Stimulated activated CD8-positive, alpha-beta memory T cell treated with anti-CD3 and anti-CD28 coated beads, Interleukin-2, amount 100 ng/mL, for 48 hours (primary cell): ENCODE measurements at places on chromosomes 7 and 10.
A peak's percentile ranks its signal among the peaks of the same experiment; 100 is the strongest.

GRCh38 chr7:1886361-1887064, 216.4 kb downstream of the ELFN1 start:
- no peak for DNase-seq

GRCh38 chr10:945778-946177, 14.3 kb upstream of the LARP4B start:
- DNase-seq: no peak

- peak; percentile 37 for DNase-seq
Observed at GRCh38 chr7:77537136-77537777, at the start of gene PTPN12. Gene PTPN12 (plus strand): TSS chr7:77537295. CDS start chr7:77537547, 252 bp downstream.

- no peak for DNase-seq
Observed at GRCh38 chr10:131076356-131076755, 235.2 kb downstream of the TCERG1L start.

- no peak for DNase-seq
Observed at GRCh38 chr10:88361494-88361893, 221.6 kb downstream of the RNLS start.

DNA sequence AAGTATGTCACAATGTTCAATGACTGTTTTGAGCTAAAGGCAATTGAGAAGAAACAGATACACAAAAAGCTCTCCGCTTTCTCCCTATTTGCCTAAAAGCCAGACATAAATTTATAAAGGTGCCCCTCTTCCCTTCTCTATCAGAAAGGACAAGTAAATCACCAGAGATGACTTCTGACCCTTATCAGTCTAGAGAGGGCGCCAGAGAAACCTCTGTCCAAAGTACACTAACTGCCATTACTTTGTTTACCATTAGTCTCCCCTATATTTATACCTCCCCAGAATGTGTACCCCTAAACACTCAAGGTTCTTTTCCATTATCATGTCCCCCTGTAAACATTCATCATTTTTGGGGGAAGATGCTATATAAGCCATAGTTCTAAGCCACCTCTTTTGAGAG, 49.3 kb downstream of the TPK1 start:
- DNase-seq: no peak

- DNase-seq: no peak
Observed at GRCh38 chr7:110646804-110647203, 444.1 kb upstream of the LRRN3 start.

- DNase-seq: no peak
Observed at GRCh38 chr10:24866604-24867583, 85.5 kb downstream of the PRTFDC1 start.

DNA sequence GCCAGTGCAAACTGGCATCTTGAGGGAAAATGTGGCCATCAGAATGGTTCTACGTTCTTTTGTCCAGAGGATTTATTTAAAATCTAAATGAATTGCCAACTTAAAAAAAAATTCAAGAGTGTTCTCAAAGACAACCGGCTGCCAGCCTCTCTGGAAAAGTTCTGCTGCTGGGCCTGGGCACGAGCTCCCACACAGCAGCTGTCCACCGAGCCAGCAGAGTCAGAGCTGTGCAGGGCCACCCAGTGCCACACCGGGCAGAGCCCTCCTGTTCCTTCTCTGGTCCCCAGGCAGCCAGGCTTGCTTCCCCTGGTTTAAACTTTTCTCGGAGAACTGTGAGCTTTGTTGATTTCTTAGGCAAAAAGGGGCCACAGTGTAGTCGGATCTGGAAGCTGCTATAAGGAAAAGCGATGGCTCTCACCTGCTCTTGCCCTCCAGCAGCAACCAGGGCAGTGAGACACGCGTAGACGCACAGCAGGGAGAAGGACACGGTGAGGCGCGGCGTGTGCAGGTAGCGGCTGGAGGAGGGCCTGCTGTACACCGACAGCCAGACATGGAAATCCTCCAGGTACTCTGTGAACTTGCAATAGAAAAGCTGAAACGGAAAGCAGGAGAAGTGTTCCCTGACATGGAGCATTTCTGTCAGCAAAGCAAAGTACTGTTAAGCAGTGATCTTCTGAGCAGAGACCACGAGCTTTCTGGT, 111.6 kb downstream of the PKD1L1 start:
- DNase-seq: no peak

GRCh38 chr10:84007482-84007881, 131.8 kb upstream of the GHITM start:
- DNase-seq: no peak

DNA sequence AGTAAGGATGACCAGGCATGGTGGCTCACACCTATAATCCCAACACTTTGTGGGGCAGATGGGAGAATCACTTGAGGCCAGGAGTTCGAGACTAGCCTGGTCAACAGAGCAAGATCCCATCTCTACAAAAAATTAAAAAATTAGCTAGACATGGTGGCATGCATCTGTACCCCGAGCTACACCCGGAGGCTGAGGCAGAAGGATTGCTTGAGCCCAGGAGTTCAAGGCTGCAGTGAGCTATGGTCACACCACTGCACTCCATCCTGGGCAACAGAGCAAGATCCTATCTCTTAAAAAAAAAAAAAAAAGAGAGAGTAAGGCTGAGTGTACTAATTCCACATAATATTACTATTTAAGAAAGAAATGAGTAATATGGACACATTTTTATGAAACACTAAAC, 3.8 kb downstream of the P4HA1 start:
- DNase-seq: no peak

DNA sequence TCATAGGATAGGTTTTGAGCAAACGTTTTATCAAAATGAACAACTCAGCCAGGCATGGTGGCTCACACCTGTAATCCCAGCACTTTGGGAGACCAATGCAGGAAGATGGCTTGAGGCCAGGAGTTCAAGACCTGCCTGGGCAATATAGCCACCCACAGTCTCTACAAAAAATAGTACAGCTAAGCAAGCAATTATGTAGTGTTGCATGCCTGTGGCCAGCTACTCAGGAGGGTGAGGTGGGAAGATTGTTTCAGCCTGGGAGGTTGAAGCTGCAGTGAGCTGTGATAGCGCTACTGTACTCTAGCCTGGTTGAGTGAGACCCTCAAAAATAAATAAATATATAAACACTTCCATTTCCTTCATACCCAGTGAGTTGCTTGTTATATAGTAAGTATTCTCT, 67.1 kb downstream of the LSMEM1 start:
- DNase-seq: no peak

DNA sequence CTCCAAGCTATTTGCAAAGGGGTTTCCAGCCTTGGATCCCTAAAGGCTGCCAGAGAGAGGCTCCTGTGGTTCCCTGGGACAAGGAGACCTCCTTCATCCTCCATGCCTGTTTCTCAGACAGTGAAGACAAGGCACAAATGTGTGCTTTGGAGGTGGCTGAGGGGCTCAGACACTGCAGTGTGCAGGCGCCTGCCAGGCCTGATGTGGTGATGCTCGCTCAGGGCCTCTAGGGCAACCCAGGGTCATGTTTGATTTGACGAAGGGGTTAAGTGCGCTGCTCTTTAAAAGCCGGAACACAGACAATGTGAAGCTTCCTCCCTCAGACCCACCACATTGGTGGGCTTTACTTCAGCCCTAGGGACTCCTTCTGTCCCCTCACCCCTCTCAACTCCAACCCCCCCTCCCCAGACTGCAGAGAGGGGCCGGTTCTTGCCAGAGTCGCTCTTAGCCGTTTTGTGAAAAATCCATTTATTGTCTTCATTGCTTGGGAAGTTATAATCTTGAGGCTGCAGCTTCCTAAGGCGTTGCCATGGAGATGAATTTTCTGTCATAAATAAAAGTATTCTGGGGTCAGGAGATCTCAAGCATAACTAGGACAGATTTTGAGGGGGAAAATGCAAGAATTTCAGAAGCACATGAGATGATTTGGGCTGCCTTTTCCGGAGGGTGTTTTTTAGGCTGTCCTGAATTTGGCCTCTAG, 35.8 kb downstream of the PDGFA start:
- no peak for DNase-seq

- DNase-seq: no peak
Observed at GRCh38 chr10:55500931-55501559, 700.0 kb upstream of the PCDH15 start.

DNA sequence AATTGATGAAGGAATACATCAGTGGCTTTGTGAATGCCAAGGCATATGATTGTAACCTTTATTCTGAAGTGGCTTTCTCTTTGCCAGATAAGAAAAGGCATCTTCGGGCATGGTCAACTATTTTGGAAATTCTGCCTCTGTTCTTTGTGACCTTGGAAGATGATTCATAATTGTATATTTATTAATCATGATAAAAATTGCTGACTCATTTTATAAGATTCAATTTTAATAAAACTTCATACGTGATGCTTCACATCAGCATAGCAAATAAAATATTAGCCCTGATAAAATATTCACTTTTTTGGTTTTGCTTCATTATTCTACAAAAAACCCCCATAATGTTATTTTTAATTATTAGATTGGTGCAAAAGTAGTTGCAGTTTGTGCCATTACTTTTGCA, 200.5 kb downstream of the MACC1 start:
- no peak for DNase-seq

DNA sequence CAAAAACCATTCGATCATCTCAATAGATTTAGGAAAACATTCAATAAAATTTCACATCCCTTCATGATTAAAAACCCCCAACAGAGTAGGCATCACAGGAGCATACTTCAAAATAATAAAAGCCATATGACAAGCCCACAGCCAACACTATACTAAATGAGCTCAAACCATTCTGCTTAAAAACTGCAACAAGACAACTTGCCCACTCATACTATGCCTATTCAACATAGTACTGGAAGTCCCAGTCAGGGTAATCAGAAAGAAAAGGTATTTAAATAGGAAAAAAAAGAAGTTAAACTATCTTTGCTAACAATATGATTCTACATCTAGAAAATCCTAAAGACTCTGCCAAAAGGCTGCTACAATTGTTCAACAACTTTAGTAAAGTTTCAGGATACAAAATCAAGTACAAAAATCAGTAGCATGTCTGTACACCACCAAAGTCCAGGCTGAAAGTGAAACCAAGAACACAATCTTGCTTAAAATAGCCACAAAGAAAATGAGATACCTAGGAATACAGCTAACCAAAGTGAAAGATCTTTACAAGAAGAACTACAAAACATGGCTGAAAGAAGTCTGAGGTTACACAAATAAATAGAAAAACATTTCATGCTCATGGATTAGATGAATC, 882.6 kb downstream of the GRM8 start:
- no peak for DNase-seq

GRCh38 chr10:49162761-49163310, 25.4 kb downstream of the TMEM273 start:
- DNase-seq: no peak

- DNase-seq: no peak
Observed at GRCh38 chr7:90111-91063, 102.0 kb upstream of the FAM20C start.

GRCh38 chr10:124366825-124367224, 51.9 kb downstream of the OAT start:
- no peak for DNase-seq

GRCh38 chr10:35684586-35684985, 42.5 kb upstream of the FZD8 start:
- DNase-seq: no peak

- no peak for DNase-seq
Observed at GRCh38 chr7:52352013-52352981, 683.1 kb upstream of the POM121L12 start.

DNA sequence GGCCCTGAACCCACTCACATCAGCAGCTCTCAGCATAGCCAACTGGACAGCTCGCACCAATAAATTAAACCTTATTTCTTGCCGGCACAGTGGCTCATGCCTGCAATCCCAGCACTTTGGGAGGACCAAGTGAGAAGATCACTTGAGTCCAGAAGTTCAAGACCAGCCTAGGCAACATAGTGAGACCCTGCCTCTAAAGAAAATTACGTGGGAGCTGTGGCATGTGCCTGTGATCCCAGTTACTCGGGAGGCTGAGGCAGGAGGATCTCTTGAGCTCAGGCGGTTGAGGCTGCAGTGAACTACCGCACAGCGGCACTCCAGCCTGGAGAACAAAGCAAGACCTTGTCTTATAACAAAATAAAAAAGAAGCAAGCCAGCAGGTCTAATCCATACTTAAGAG, 75.7 kb downstream of the SEPTIN14 start:
- DNase-seq: no peak

GRCh38 chr7:47298636-47299035, 283.3 kb downstream of the TNS3 start:
- no peak for DNase-seq

- no peak for DNase-seq
Observed at GRCh38 chr10:974785-975074, 13.5 kb upstream of the GTPBP4 start.

- DNase-seq: no peak
Observed at GRCh38 chr10:132335189-132336063, 3.4 kb downstream of the LRRC27 start.

GRCh38 chr7:65809259-65809981, 63.5 kb upstream of the VKORC1L1 start:
- no peak for DNase-seq

DNA sequence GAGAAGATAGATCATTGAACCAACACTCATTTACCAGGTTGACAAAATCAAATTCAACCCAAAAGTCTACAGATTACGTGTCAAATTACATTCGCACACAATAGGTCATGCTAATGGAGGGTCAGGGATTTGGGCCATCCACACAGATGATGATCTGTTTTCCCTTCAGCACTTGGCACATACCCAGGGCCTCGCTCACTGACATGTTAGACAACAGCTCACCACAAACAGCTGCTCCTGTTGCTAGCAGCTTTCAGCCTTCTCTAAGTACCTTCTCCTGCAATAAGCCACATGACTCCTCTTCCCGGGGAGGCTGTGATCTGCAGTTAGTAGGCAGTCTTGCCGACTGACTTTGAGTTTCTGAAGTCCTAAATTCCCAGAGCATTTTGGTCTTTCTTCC, 18.4 kb downstream of the NKX2-3 start:
- DNase-seq: no peak

- DNase-seq: no peak
Observed at GRCh38 chr10:107831772-107832171, 667.3 kb upstream of the SORCS1 start.

DNA sequence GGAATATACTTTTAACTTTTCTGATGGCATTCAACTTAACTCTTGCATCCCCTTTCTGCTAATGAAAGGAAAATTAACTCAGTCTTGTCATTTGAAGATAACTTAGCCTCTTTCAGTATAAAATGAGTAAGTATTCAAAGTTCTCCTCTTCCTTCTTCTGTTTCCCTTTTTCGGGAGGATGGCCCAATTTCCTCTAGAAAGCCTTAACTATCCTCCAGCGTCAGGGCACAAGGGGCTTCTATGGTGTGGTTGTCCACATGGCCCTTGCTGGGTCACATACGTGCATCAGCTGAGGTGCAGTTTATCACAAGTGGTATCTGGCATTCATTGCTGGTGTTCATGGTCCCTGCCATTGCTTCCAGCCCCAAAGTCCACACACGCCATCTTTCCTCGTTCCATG, 17.8 kb upstream of the GSAP start:
- DNase-seq: no peak

DNA sequence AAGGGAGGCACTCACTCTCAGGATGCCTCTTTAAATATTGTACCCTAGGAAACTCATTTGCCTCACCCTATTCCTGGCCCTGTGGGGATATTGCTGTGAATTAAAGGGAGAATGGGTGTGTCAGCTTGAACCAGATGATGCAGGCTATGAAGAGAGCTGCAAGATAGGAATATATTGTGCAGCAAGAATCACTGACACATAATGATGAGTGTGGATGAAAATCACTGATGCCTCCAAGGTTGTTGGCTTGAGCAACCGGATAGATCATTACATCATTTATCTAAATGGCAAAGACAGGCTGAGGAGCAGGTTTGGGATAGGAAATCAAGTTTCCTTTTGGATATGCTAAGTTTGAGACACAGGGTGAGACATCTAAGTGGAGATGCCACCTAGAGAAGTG, 6.2 kb downstream of the SLC26A4 start:
- no peak for DNase-seq

- DNase-seq: no peak
Observed at GRCh38 chr7:75630549-75630948, 108.2 kb downstream of the HIP1 start.

GRCh38 chr7:132205509-132205908, 370.8 kb downstream of the PLXNA4 start:
- no peak for DNase-seq
